ENCODE measurements at places on chromosomes 12 and 14. TPM values are rescaled to one million over a fixed set of nuclear protein-coding genes. Genes with fewer than 3 reads are reported as not detected.
A peak's percentile ranks its signal among the peaks of the same experiment; 100 is the strongest.

DNA sequence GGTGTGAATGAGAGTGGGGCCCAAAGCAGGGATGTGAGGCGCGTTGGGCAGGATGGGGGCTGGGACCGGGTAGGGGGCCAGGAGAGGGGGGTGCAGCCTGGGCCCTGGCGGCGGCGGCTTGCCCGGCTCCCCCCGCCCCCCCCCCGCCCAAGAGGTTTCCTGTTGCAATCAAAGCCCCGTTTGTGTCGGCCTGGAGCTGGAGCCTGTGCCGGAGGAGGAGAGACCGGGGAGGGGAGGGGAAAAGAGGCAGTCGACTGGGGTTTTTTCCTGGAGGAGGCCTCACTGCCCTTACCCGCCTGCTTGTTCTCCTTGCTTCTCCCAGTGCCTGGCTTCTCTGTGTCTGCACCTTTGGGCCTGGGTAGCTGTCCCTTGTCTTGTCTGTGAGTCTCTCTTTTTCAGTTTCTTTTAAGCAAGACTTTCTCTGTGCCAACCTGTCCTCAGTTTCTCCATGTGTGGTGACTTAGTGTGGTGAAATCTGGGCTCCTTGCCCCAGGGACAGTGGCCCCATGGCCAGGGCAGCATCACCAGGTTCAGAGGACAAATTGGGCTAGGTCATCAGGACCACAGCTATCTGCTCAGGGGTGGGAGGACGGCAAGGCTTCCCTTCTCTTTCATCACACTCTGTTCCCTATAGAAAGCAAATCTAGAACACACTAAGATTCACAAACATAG, 8.5 kb downstream of the RARG start:
- H3K36me3 ChIP-seq, result peaks cover 4% of the 10 kb centered on the region
- peak overlapping the region; percentile 93 for H3K27ac ChIP-seq

The PCED1B gene
- total RNA-seq, result 0.28 TPM

- H3K27ac ChIP-seq, result no peak overlapping the region
- H3K4me3 ChIP-seq, result no peak overlapping the region
- no peaks in the 10 kb centered on the region for H3K27me3 ChIP-seq
These were observed 54.6 kb upstream of the HELB start for GRCh38 chr12:66247741-66248140.

- H3K36me3 ChIP-seq, result no peaks in the 10 kb centered on the region
- no peak for DNase-seq
- peaks cover 47% of the 10 kb centered on the region for H3K27me3 ChIP-seq
- no peak overlapping the region for H3K4me3 ChIP-seq
- H3K27ac ChIP-seq, result no peak overlapping the region
- H3K4me1 ChIP-seq, result no peaks in the 10 kb centered on the region
These were observed 94.4 kb downstream of the DAD1 start for GRCh38 chr14:22494486-22495135.

The ACSS3 gene
- total RNA-seq, result 1.4 TPM

DNA sequence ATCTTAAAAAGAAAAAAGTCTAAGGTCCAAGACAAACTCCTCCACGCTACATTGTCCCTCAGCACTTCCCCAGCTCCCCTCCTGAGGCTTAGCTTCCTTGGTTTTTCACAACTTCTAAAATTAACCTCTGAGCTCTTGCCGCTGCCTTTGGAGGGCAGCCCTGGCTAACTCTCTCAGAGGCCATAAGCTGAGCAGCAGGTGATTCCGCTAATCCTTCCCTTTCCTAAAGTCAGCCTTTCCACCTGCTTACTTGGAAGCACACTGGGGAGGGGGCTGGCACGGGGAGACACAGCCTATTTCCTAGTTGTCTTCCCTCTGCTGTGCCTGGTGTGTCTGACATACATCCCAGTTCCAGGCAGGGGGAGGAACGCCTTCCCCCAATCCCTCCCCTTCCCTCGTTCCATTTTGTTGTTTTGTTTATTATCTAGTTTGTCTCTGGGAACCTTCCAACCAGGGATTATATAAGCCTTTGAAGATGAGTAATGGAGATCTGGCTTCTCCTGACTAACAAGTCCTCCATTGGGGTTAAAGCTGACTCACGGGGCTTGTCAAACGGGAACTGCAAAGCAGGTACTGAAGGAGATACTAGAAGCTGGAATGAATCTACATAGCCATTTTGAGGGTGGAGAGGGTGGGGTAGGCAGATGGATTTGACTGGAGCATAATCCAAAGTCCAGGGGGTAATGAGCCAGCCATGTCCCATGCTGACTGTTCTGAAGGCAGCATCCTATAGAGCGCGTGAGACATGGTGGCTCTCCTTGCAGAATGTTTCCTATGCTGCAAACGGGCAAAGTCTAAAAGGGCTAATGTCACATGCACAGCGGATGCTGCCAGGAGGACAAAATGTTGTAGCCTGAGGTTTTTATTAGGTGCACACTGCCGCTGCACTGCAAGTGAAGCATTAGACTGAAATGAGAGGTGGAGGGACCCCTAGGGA, 230.8 kb downstream of the FOXN3 start:
- no peak overlapping the region for H3K27ac ChIP-seq
- peaks cover 17% of the 10 kb centered on the region for H3K36me3 ChIP-seq
- DNase-seq, result peak; percentile 88

The SLC6A15 gene
- 1.4 TPM for total RNA-seq

DNA sequence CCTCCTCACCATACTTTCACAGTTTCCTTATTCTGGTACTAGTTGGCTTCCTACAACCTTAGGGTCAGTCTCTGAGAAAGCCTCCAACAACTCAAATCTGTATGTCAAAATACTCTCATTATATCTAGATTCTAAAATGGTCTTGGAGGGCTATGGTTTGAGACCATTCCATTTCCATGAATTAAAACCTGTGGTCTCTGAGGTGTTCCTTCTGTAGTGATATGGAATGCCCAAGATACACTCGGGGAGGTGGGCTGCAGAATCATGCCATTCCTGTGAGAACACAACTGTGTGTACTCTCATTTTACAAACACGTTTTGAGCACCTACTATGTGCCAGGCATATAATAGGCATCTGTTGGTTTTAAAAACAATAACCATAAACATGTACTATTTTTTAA, 74.0 kb downstream of the FERMT2 start:
- no peak overlapping the region for H3K4me3 ChIP-seq
- H3K4me1 ChIP-seq, result peaks cover 16% of the 10 kb centered on the region
- peak overlapping the region; percentile 54 for H3K27ac ChIP-seq
- peaks cover 40% of the 10 kb centered on the region for H3K36me3 ChIP-seq

GRCh38 chr14:60815371-60815770, 80.8 kb downstream of the MNAT1 start:
- no peak overlapping the region for H3K4me3 ChIP-seq
- no peak for DNase-seq
- H3K27ac ChIP-seq, result no peak overlapping the region

DNA sequence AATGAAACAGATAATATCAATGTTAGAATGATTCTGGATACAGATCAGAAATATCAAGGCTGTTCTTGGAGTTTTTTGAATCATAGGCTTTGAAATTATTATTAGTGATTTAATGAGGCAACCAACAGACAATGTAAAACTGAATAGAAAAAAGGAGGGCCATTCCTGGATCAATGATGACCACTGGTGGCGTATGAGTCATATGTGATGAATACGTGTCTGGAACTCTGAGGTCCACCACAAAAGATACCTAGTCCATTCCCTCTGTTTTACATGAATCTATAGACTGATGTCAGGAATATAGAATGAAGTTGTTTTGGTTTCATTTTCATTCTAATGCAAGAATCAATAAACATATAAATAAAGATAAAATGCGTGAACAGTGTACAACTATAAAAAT, 78.3 kb upstream of the RTL1 start:
- H3K36me3 ChIP-seq, result peaks cover 30% of the 10 kb centered on the region
- H3K4me1 ChIP-seq, result peaks cover 4% of the 10 kb centered on the region
- no peak overlapping the region for H3K4me3 ChIP-seq
- DNase-seq, result peak; percentile 71
- no peak overlapping the region for H3K27ac ChIP-seq
- no peaks in the 10 kb centered on the region for H3K27me3 ChIP-seq

DNA sequence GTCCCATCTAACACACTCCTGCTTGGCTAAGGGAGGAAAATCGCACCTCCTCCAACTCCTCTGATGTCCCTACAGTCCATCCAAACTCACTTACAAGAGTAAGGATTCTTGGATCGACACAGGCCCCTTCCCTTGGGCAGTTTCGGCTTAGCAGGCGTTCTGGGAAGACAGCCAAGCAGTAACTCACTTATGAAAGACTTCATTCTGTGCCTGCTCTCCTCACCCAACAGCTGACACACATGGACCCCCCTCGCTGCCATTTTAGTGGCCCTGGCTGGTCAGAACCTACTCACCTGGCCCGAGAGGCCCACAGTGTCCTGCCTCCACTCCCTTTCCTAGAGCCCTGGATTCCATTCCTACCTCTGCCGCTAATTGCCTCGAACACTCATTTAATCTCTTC, 52.3 kb upstream of the BCL2L14 start:
- H3K27me3 ChIP-seq, result peaks cover 7% of the 10 kb centered on the region
- H3K4me1 ChIP-seq, result no peaks in the 10 kb centered on the region
- no peak overlapping the region for H3K27ac ChIP-seq
- DNase-seq, result peak; percentile 58
- no peak overlapping the region for H3K4me3 ChIP-seq
- no peaks in the 10 kb centered on the region for H3K36me3 ChIP-seq

The MANSC4 gene
- not detected for total RNA-seq

GRCh38 chr12:57626111-57626920, 6.7 kb downstream of the B4GALNT1 start:
- no peak overlapping the region for H3K27ac ChIP-seq
- no peaks in the 10 kb centered on the region for H3K4me1 ChIP-seq
- H3K27me3 ChIP-seq, result peaks cover 77% of the 10 kb centered on the region
- H3K4me3 ChIP-seq, result no peak overlapping the region
- H3K36me3 ChIP-seq, result peaks cover 2% of the 10 kb centered on the region

The LMNTD1 gene
- 4.3 TPM for total RNA-seq

DNA sequence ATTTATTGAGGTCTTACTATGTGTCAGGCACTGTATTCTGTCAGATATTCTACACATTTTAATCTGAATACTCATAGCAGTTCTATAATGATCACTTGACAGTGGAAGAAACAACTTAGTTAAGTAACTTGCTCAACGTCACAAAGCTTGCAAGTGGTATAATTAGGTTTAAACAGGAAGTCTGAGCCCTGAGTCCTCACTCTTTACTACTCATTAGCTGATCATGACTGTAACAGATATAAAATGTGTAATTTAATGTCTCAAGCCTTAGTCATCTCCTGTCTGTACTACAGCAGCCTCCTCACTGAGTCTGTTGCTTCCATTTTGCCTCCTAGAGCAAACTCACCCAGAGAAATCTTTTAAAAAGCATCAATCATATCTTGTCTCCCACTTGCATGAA, 38.9 kb downstream of the PPP4R4 start:
- DNase-seq, result peak; percentile 34
- no peaks in the 10 kb centered on the region for H3K27me3 ChIP-seq
- no peak overlapping the region for H3K4me3 ChIP-seq
- no peaks in the 10 kb centered on the region for H3K36me3 ChIP-seq
- no peak overlapping the region for H3K27ac ChIP-seq

DNA sequence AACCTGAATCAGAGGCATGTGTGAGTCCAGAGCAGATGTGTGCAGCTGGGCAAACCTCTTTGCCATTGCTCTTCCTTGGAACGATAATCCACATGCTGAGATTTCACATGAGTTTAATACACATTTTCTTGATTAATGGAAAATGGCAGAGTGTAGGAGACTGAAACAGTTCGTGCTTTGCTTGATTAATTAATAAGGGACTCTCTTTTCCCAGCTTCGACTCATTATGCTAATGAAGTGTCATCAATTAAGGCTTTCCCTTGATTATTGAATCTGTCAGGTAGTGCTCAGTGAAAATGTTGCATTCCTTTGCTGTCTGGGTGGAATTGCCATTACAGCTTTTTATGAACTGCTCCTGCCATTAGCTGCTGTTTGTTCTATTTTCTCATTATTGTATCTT, 487.7 kb upstream of the NOVA1 start:
- no peaks in the 10 kb centered on the region for H3K4me1 ChIP-seq
- H3K4me3 ChIP-seq, result no peak overlapping the region
- no peaks in the 10 kb centered on the region for H3K27me3 ChIP-seq
- DNase-seq, result no peak

The SLC22A17 gene
- 6.4 TPM for total RNA-seq

GRCh38 chr14:61132894-61133293, 148.2 kb downstream of the TMEM30B start:
- no peak for DNase-seq
- peaks cover 22% of the 10 kb centered on the region for H3K4me1 ChIP-seq
- H3K4me3 ChIP-seq, result no peak overlapping the region
- peak overlapping the region; percentile 43 for H3K27ac ChIP-seq
- H3K36me3 ChIP-seq, result no peaks in the 10 kb centered on the region
- H3K27me3 ChIP-seq, result no peaks in the 10 kb centered on the region

The TMEM179 gene
- total RNA-seq, result not detected

- H3K27me3 ChIP-seq, result no peaks in the 10 kb centered on the region
- H3K4me3 ChIP-seq, result no peak overlapping the region
- DNase-seq, result no peak
- H3K4me1 ChIP-seq, result peaks cover 8% of the 10 kb centered on the region
- H3K27ac ChIP-seq, result peak overlapping the region; percentile 18
These were observed 475.6 kb upstream of the SOX5 start for GRCh38 chr12:24424889-24425600.

The MYL6 gene
- 6,155 TPM for total RNA-seq

The CHPT1 gene
- 8.1 TPM for total RNA-seq

GRCh38 chr12:124520907-124521306, 46.5 kb downstream of the NCOR2 start:
- no peak overlapping the region for H3K27ac ChIP-seq
- no peak for DNase-seq
- no peaks in the 10 kb centered on the region for H3K27me3 ChIP-seq
- no peaks in the 10 kb centered on the region for H3K36me3 ChIP-seq
- peaks cover 40% of the 10 kb centered on the region for H3K4me1 ChIP-seq
- no peak overlapping the region for H3K4me3 ChIP-seq

GRCh38 chr12:7047306-7047705, 13.2 kb upstream of the C1S start:
- H3K36me3 ChIP-seq, result no peaks in the 10 kb centered on the region
- H3K4me1 ChIP-seq, result no peaks in the 10 kb centered on the region
- no peak for DNase-seq
- H3K27ac ChIP-seq, result no peak overlapping the region
- H3K27me3 ChIP-seq, result peaks cover 6% of the 10 kb centered on the region

The ST8SIA1 gene
- not detected for total RNA-seq

The MAP3K9 gene
- 0.28 TPM for total RNA-seq

DNA sequence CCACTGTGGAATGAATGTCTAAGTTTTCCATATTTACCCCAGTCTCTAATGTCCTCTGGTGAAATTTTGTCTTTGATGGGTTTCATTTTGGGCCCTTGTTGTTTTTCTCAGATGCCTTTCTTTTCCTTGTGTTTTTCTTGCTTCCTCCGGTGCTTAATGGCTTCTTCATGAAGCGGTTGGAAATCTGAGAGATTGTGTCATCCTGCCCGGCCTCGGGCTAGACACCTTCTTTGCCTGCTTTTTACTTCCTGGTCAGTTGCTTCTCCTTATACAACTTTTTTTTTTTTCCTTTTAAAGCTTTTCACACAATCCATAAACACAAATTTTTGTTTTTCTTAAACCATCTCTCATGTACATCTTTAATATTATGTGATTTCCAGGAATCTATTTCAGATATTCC, 7.1 kb downstream of the ETV6 start:
- peaks cover 6% of the 10 kb centered on the region for H3K36me3 ChIP-seq
- no peak overlapping the region for H3K4me3 ChIP-seq
- no peak overlapping the region for H3K27ac ChIP-seq
- no peak for DNase-seq
- no peaks in the 10 kb centered on the region for H3K27me3 ChIP-seq
- peaks cover 18% of the 10 kb centered on the region for H3K4me1 ChIP-seq

Data from IMR-90 (cell line).